Activated B cell treated with CpG ODN at 0.5 μM for 24 hours (primary cell): ENCODE measurements at places on chromosomes 3 and 15. TPM values are rescaled to one million over a fixed set of nuclear protein-coding genes. Genes with fewer than 3 reads are reported as not detected.

Gene CD96
- 32.4 and 34.3 TPM in 2 replicates for total RNA-seq

Gene TMEM44
- total RNA-seq, result 3.3 and 3.5 TPM in 2 replicates

Gene NECTIN3
- 0.71 and 0.78 TPM in 2 replicates for total RNA-seq

Gene GUCA1C
- total RNA-seq, result not detected in 2 replicates

Gene MUC13
- not detected in 2 replicates for total RNA-seq

Gene P2RY1
- 0.20 TPM in 2 replicates for total RNA-seq

Gene EOMES
- 0.10 TPM in 1 of 2 replicates, not detected in the other for total RNA-seq

Gene IP6K2
- 83.2 and 94.1 TPM in 2 replicates for total RNA-seq

Gene CMC1
- total RNA-seq, result 10.9 and 14.2 TPM in 2 replicates

Gene GSK3B
- 30.8 and 35.4 TPM in 2 replicates for total RNA-seq

Gene ATP13A4
- total RNA-seq, result 3.4 TPM in 2 replicates

Gene SLC6A6
- 67.2 and 67.3 TPM in 2 replicates for total RNA-seq

DNA sequence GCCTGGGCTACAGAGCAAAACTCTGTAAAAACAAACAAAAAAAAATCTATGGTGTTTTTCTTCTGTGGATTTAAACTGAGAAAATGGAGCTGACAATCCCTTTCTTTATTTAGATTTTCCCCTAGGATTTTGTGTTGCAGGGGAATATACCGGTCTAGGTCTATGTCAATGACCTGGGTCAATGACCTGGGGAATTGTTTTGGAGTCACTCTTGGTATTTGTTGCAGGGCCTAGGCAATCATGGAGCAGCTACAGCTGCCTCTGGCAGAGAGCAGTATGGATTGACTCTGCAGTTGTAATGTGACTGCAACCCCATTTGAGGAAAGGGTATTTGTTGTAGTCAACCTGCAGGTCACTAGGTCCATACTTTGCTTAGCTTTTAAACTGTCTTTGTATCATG lies 37.6 kb upstream of the SLC7A14 start:
- DNase-seq, result no peak

DNA sequence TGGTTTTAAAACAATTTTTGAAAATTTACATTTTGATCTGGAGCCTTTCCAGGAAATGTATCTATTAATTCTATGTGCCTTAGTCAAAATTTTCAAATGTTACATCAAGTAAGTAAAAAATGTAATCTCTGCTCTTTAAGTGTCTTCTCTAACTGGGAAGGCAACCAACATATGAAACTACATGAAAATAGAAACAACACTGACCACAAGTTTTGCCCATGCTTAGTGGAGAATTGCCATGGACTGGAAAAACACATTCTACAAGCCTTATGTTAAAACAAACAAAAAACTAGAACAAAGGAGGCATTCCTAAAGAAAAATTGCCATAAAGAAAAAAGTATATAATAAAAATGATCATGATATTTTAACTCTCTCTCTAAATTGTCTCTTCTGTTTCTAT lies 75.9 kb upstream of the SPRED1 start:
- DNase-seq, result no peak

- DNase-seq, result no peak
Observed at GRCh38 chr15:68334661-68335124, 57.1 kb downstream of the FEM1B start.

DNA sequence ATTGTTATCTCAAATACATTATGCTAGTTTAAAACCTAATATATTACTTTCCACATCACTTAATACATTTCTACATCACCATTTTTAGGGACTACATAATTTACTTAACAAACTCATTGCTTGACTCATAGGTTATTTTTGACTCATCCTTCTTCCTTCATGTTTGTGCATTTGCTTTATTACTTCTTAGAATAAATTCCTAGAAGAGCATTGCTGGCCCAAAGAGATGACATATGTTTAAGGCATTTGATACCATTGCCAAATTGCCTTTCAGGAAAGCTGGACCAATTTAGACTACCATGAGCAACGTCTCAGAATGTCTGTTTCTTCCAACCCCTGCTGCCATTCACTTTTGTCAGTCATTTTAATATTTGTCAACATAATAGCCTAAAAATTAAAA lies 905.8 kb downstream of the IGSF11 start:
- DNase-seq, result no peak

GRCh38 chr15:48710952-48711495 lies 65.5 kb upstream of the FBN1 start:
- no peak for DNase-seq

GRCh38 chr3:59558906-59559720 lies 509.3 kb upstream of the CFAP20DC start:
- no peak for DNase-seq

- DNase-seq, result no peak
Observed at GRCh38 chr3:16140116-16140893, 34.2 kb upstream of the GALNT15 start.

DNA sequence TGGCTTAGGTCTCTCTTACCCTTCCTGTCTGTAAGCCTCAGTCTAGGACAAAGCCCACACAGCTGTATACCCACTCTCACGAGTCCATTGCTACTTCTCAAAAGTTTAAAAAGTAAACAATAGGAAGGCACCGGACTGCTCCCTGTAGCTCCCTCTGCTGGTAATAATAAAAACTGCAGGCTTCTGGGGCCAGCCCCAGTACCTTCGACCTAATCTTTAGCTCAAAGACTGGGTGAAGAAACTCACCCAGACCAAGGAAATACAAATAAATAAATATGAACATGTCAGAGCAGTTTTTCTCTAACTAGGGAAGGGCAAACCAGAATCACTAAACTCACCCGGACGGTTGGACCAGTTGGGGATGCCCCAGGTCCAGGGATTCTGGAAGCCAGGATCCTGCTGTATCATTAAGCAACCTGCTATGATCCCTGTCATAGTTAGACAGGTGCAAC lies 5.0 kb downstream of the FAM219B start:
- peak; percentile 30 for DNase-seq

- DNase-seq, result no peak
Observed at GRCh38 chr15:71658827-71659729, 151.3 kb upstream of the NR2E3 start.

DNA sequence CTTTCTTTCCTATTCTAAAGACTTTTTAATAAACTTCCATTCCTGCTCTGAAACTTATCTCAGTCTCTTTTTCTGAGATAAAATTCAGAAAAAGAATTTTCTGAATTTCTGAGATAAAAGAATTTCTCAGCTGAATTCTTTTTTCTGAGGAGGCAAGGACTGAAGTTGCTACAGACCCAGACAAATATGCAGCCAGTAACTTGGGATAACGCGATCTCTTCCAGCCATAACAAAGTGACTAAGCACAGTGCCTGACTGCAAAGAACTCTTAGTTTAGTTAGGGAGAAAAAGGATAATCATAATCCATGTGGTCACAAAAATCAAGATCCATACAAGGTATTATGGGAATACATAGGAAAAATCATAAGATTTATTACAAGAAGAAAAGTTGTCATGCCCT lies 222.0 kb upstream of the GAP43 start:
- DNase-seq, result no peak

DNA sequence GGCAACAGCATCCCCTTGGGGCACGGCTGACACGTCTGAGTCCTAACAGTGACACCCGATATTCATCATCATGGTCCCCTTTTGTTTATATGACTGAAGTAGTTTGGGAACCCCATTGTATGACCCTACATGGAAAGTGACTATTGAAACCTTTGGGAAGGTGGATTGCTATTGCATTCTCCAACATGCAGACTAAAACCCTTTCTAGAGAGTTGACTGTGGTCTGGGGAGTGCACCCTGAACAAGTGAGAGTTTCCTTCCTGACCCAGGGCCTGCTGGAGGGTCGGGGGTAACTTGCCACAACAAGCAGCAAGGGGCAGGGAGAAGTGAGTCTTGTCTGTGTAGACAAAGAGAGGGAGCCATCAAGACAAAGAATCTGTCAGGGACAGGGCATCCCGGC lies 54.4 kb downstream of the ISG20 start:
- no peak for DNase-seq

DNA sequence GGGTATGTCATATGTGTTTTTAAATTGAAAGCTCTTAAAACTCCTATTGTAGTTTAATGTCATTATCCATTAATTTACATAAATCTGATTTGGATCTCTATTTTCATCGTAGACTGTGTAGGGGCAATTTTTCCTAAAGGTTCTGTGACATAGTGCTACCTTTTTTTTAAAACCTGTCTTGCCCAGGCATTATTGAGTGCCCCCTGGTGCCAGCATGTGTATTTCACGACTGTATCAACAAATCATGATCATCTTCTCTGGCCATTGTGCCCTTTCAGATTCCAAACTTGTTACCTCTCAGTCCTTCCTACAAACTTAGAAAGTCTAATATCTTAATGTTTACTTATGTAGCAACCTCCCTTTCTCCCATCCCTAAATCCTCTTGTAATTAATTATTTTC lies 97.2 kb upstream of the FLNB start:
- no peak for DNase-seq

DNA sequence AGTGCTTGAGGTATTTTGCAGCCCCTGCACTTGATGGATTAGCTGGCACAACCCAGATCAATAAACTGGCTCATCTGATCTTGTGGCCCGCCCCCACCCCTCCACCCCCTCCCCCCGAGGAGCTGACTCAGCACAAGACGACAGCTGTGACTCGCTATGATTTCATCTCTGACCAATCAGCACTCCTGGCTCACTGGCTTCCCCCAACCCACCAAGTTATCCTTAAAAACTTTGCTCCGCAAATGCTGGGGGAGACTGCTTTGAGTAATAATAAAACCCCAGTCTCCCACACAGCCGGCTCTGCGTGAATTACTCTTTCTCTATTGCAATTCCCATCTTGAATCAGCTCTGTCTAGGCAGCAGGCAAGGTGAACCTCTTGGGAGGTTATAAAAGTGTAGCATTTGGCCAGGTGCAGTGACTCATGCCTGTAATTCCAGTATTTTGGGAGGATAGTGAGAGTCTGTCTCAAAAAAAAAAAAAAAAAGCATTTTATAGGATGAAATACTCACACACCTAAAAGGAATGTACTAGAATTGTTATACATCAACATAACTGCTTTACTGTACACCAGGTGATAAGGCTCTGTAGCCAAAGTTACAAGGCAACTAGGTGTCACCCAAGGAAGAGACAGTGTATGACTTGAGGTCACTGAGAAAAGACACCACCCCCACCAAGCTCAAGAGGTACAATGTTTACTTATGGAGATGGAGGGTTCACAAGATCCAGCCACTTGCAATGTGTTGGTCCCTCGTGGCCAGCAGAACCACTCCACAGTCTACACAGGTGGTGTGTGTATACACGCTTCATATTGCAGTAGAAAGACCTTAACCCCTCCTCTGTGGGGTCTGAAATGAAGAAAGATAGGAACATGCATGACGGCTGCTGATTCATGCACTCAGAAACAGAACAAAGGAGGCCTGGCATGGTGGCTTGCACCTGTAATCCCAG lies 8.6 kb downstream of the ZNF445 start:
- DNase-seq, result no peak

GRCh38 chr15:51692154-51692553 lies 10.9 kb downstream of the SCG3 start:
- DNase-seq, result no peak

DNA sequence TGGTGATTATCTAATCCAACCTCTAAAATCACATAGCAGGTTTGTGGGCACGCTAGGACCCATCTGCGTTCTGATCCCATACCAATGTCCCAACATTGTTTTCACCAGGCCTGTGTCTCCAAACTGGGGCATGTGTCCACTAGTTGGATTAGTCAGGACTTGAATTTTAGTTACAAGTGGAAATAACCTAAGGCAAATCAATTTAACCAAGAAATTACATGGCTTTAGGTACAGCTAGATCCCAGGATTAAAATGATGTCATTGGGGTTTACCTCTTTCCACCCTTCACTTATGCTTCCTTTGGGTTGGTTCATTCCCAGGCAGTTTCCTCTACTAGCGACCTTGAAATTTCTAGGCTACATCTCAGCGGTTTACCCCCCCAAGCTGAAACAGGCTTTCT lies 47.2 kb upstream of the PXYLP1 start:
- DNase-seq, result no peak

- DNase-seq, result no peak
Observed at GRCh38 chr3:186239321-186239720, 122.7 kb downstream of the DGKG start.

DNA sequence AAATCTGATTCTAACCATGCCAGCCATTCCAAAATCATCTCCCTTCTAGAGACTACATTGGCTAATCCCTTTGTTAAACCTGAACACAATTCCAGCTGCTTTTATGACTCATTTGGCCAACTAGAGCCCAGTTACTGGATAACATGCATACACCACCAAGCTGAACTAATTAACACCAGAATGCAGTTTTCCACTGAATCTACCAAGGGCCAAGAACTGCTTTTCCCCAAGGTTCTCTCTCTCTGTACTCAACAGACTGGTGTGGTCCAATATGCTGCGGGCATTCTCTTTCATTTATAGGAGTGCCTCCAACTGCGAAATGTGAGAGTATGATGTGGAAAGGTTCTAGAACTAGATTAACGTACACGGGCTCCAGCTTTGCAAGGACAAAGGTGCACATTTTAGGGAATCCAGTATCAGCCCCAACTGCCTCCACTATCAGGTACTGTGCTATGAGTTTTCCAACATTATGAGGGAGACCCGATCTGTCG lies 1.5 kb downstream of the CHSY1 start:
- DNase-seq, result no peak

DNA sequence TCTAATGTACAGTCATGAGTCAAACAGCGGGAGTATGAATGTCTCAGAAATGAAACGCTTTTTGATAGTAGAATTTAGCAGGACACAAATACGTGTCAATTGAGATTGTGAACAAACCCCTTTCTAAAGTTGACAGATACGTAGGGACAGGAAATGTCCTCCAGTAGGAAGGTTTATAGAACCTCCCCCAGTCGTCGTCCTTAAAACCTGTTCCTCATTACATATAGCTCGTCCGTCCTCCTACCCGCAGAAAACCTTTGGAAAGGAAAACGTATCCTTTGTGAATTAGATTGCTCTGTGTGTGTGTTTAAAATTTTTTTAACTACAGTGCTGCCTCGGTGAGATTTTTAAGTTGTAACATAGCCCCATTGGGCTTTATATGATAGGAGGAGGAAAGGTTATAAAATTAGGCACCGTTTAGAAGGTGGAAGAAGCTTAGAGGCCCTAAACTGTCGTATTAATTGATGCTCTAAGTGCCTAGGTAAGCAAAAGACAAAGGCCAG lies 4.1 kb downstream of the UBE2E1 start:
- no peak for DNase-seq
